ENCODE measurements at places on chromosomes 6 and 20.

DNA sequence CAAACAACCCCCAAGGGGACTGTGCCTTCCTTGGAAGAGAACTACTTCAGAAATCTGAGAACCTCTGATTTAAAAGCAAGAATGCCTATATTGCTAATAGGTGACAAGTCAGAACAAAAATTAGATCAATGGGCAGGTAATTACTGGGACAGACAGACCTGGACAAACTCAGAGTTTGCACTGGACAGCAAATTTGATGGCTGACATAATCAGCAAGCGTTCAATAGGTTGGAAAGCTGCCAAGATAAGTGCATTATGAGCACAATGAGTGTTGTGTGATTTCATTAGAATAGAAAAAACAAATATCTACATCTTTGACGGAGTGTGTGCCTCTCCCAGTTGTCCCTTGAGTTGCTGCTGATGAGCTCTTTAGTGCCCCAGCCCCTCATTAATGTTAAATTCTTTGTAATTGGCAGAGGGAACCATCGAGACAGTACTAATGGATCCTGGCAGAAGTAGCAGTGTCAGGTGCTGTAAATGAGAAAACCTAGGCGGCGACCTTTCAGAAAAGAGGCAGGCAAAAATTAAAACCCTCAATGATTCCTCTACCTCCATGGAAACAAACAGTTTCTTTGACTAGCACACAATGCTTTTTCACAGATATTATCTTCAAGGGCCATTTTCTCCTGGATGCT lies 116.5 kb upstream of the COL21A1 start:
- no peak for DNase-seq

DNA sequence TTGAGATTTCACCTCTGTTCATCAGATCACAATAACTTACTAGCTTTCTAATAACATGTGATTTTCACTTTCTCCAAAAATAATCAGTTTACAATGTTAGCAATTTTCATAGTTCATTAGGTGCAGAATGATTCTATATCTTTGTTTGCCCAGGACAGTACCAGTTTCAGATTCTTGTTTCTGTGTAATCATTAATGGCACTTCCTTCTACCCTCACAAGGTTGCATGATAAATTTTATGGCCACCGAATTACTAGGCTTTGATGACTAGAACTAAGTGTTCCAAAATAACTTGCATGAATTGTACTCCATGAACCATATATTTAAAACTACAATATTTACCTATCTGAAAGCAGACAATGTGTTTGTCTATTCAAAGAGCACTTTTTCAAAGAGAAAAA lies 442.3 kb downstream of the EPHA7 start:
- no peak for DNase-seq

DNA sequence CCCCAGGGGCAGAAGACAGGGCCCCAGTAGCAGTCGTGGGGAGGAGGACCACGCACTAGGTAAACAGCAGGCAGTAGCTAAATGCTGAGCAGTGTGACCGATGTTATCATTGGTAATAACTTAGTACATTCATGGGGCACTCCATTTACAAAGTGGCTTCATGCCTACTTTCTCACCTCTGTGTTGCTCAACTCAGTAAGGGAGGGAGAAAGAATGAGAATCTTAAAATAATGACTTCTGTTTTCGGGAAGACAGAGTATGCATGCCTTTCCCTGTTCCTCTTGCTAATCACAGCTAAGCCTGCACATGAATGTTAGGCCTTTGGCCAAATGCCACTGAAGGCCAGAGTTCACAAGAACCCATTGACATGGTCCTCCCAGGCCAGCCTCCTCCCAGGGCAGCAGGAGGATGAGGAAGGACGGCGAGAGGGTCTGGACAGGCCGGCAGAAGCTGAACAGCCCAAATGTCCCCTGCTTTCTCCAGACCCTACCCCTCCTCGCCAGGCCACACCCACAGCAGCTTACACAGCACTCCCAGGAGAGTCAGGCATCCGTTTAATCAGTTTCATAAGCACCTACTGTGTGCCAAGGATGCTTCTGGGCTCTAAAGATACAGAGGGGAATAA lies 183.4 kb downstream of the ANKRD60 start:
- no peak for DNase-seq

DNA sequence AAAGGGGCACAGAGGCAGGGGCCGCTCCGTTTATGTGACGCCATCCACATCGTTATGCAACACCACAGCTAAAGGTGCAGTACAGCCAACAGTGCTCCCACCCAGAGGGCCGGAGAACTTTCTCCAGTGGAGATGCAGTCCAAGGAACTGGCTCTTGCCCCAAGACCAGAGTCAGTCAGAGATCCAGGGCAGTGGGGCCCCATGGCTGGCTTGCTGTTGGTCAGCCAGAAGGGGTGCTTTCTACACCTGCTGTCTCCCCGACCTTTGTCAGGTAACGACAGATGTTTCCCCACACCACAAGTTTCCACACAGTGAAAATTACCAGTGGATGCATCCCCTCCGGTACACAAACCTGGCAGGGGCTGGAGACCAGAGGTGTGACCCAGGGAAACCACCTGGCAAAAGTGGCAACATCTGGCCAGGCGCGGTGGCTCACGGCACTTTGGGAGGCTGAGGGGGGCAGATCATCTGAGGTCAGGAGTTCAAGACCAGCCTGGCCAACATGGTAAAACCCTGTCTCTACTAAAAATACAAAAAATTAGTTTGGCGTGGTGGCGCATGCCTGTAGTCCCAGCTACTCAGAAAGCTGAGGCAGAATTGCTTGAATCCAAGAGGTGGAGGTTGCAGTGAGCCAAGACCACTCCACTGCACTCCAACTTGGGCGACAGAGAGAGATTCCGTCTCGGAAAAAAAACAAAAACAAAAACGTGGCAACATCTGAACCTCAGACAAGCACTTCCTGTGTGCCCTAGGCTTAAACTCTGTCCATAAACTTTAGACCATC lies 34.9 kb downstream of the UBE2V1 start:
- DNase-seq = no peak

DNA sequence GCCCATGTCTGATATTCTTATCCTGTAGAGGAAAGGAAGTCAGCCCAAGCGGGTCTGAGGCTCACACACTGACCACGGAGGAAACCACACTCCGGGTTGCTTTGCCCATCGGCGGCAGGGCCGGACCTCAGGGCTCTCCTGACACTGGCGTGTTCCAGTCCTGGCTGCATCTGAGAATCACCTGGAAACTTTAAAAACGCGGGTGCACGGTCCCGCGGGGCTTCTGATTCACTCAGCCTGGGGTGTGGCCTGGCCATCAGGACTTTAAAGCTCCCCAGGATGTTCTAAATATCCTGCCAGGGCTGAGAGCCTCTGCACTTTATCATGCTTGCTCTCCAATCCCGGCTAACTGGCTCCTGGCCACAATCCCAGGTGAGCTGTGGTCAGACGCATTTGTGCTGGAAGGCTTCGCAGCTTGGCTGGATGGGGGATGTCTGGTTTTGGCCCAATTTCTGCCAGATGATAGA lies 47.7 kb upstream of the DACT2 start:
- no peak for DNase-seq

- DNase-seq = no peak
Observed at GRCh38 chr20:17023806-17024205, 203.0 kb upstream of the PCSK2 start.

DNA sequence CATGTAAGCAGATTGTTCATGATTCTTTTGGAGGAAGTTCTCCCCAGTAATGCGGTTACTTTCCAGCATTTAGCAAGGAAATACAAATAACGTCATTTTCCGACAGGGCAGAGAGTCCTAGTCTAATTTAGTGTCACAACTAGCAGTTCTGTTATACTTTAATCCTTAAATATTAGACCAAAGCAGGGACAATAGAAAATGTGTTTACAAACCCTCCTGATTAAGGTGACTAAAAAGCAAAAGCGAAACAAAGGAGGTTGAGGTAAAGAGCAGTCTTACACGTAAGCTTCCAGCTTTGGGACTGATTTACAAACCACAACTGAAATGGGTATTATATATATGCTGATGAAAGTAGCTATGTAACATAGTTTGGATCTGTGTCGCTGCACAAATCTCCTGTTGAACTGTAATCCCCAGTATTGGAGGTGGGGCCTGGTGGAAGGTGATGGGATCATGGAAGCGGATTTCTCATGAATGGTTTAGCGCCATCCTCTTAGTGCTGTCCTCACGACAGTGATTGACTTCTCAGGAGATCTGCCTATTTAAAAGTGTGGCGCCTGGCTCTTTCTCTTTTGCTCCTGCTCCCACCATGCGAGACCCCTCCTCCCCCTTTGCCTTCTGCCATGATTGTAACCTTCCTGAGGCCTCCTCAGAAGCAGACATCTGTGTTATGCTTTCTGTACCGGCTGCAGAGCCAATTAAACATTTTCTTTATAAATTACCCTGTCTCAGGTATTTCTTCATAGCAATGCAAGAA lies 81.9 kb downstream of the PLCB1 start:
- DNase-seq = no peak

GRCh38 chr20:20797521-20798310 lies 85.3 kb upstream of the RALGAPA2 start:
- DNase-seq = no peak

- DNase-seq = no peak
Observed at GRCh38 chr6:151067684-151068596, 171.8 kb upstream of the AKAP12 start.

DNA sequence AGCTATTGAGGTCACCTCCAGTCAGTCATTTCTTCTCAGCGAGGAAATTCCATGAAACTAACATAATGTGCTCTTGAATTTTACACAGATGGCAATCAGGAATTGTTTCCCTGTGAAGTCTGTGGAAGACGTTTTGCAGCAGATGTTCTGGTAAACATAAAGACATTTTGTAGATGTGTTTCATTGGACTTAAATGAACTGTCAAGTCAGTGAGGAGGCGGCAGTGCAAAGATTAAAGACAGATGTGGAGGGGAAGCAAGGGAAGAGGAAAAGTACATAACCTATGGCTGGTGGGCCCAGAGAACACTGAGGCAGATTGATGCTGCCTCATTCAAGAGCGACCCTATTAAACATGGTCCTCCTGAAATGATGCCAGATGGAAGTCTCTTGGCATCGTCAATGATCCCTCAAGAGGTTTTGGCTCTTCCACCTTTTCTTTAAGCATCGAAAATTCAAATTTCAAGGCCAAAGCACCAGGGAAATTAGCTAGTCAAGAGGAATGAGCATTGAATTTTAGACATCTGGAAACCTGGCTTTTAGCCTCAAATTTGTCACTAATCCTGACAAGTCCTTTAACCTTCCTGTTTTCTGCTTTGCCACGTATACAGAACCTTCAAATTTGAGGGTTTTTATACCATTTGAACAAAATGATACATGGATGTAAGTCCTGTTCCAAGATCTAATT lies 20.1 kb downstream of the ZC2HC1B start:
- DNase-seq = no peak

DNA sequence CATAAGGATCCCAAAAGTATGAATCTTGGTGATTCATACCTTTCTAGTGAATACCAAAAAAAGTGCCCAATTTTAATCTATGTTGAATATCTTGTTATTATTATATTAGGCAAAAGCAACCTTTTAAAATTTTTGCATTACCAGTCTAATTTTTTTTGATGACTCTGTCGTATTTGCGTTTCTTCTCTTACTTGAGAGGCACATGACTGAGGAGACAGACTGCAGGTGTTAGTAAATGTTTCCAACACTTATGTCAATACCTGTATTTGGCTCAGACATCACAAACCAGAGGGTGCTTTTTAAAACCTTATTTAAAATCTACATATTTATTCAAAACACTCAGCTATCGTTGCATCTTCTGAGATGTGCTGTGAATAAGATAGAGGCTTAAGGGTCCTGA lies 27.1 kb downstream of the ID4 start:
- no peak for DNase-seq

GRCh38 chr6:13827032-13827431 lies 12.7 kb upstream of the MCUR1 start:
- DNase-seq = no peak

GRCh38 chr6:40551966-40552505 lies 35.1 kb downstream of the LRFN2 start:
- no peak for DNase-seq

- no peak for DNase-seq
Observed at GRCh38 chr20:59774204-59774641, 159.2 kb downstream of the SYCP2 start.

DNA sequence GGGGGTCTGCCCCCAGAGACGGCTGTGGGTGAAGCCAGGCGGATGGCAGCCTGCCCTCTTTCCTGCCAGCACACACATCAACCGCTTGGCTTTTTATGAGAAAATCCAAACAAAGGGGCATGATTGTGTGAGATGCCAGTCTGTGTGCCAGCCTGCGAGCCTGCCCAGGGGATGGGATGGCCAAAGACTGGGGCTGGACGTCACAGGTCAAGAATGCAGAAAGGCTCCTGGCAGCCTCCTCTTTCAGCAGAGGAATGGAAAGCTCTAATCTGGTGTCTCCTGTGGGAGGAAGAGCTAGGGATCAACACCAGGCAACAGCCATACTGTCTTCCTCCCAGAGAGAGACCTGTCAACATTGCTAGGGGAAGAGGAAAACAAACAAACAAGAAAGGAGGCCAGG lies 15.8 kb downstream of the TUBB2B start:
- DNase-seq = no peak

- DNase-seq = no peak
Observed at GRCh38 chr6:119241111-119241465, 108.5 kb downstream of the MAN1A1 start.

DNA sequence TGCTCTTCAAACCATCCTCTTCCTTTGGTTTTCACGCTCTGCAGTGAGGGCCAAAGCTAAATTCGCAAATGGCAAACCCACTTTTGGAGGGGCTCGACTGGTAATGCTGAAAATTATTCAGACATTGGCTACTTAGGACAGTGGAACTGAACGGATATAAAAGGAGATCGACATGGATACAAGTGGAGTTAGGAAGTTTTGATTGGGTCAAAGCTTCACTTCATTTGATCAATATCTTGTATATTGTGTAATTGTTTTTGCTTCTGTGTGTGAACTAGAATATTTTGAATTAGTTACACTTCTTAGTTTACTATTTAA lies 1.2 kb downstream of the FAM8A1 start:
- no peak for DNase-seq

GRCh38 chr6:28523241-28523622 lies 2.4 kb upstream of the GPX5 start:
- DNase-seq = no peak

GRCh38 chr6:2542858-2543218 lies 207.9 kb downstream of the MYLK4 start:
- peak; percentile 8 for DNase-seq

- DNase-seq = no peak
Observed at GRCh38 chr20:14986026-14986655, 648.7 kb upstream of the FLRT3 start.

- no peak for DNase-seq
Observed at GRCh38 chr6:88403486-88403885, 237.3 kb upstream of the CNR1 start.

DNA sequence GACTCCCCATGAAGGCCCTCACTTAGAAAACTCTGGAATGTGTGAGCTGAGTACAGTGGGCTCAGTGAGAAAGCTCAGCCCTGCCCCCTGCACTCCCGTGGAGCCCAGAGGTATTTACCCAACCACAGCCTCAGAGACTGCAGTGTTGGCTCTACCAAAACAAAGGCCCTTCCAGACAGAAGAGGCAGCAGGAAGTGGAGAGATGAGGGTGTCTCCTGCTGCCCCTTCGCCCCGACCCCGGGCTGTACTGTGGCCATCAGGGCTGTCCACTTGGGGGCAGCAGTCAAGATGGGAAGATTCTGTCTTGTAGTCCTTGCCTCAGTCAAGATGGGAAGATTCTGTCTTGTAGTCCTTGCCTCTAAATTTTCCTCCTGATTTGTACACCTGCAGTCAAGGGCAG lies 341.3 kb downstream of the TAF4 start:
- DNase-seq = no peak

All from stimulated activated CD4-positive, alpha-beta T cell treated with anti-CD3 and anti-CD28 coated beads, TNF-alpha, amount 100 ng/mL, for 48 hours (primary cell).